ENCODE measurements at places on chromosomes 13 and 19. TPM values are rescaled to one million over a fixed set of nuclear protein-coding genes. Genes with fewer than 3 reads are reported as not detected.
A peak's percentile ranks its signal among the peaks of the same experiment; 100 is the strongest.

Gene VSTM2B
- total RNA-seq = not detected

Gene BCL3
- total RNA-seq = 4.7 TPM

Gene PEG3
- 0.53 TPM for total RNA-seq

Gene SPART
- total RNA-seq = 62.1 TPM

Gene LRRC25
- total RNA-seq = under 0.01 TPM

Gene KCNRG
- total RNA-seq = 4.2 TPM

Gene ZNF850
- 1.6 TPM for total RNA-seq

Gene MBNL2
- total RNA-seq = 12.4 TPM

- no peak for DNase-seq
Observed at GRCh38 chr13:108980237-108980636, 350.8 kb downstream of the MYO16 start.

- DNase-seq = no peak
Observed at GRCh38 chr19:35727053-35727955, 9.5 kb downstream of the KMT2B start.

- DNase-seq = peak; percentile 48
Observed at GRCh38 chr19:17754634-17755442, 3.6 kb downstream of the FCHO1 start.

DNA sequence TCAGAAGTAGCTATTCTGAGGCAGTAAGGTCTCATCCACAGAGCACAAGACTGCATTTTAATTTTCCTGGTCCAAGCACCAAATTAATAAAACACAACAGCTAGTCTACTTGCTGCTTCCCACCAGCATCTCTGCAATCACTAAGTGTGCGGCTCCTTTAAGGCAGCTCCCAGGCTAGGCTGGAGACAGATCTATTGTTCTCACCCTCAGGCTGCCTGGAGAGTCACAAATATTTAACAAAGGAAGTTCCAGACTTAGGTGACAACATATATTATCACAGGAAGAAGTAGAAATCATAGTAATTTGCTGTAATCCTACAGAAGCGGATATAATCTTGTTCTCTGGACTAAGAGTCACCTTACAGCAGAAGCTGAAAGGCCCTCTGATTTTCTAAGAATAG is 2.2 kb upstream of the EID2 start:
- no peak for DNase-seq

DNA sequence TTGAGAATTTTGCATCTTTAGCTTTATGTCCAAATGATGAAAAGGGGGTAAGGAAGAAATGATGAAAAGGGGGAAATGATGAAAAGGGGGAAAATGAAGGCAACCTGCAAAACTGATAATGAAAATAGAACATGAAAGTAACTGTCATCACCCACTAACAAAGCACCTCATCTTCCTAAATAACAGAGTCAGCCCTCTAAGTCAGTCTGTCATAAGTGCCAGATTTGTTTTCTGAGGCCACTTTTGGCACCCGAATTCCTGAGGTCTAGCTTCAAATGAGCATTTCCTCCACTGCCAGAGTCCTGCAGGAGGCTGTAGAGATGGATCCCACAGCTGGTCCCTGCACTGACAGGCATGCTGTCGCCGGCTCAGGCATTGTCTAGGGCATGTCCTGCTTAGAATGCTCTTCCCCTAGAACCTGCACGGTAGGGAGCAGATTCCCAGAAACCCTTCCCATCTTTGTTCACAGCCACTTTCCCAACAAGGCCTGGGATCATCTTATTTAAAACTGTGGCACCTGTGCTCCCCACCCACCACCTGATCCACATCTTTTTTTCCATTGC is 25.3 kb downstream of the RAP2A start:
- DNase-seq = no peak

GRCh38 chr13:110890279-110891165 is 24.3 kb downstream of the ANKRD10 start:
- DNase-seq = no peak

DNA sequence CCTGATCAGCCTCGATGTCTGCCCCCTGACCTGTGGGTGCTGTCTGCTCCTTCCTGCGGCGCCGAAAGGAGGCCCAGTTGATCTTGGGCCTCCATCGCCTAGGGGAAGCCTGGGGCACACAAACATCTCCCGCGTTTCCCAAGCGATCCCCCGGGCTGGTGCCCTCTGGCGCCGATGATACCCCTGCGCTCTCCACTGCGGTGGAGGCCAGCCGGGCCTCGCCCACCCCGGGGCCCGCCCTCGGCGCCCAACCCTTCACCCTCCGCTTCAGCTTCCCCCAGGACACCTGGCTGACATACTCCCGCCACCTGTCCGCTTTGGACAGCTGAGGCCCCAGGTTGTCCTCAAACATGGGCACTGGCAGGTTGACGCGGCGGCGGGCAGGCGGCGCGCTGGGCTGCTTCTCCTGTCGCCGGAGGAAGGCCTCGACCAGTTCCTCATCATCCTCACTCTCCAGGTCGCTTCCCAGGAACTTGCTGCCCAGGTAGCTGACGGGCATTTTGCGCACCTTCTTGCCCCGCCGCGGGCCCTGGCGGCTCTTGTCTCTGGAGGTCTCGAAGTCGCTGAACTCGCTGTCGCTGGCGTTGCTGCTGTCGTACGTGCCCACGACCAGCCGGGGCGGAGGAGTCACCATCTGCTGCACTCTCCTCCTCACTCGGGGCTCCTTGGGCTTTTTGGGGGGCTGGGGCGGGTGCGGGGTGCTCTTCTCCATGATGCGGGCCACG is 1.3 kb downstream of the CCDC8 start:
- no peak for DNase-seq

DNA sequence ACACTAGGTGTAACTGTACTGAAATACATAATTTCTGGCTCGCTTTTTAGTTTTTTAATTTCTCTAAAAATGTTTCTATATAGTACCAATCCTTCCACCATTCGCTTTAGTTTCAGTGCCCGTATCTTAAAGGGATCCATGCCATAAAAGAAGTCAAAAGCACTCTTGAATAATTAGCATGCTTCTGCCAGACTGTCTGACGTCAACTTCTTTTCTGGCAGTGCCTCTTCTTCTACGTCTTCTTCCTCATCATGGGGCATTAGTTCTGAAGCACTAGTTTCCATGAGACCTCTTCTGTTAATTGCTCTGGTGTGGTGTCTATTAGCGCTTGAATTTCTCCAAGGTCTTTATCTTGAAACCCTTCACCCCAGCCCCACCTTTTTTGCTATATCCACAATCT is 93.8 kb upstream of the DOCK9 start:
- no peak for DNase-seq

- no peak for DNase-seq
Observed at GRCh38 chr19:22602631-22603272, 31.4 kb upstream of the ZNF492 start.

DNA sequence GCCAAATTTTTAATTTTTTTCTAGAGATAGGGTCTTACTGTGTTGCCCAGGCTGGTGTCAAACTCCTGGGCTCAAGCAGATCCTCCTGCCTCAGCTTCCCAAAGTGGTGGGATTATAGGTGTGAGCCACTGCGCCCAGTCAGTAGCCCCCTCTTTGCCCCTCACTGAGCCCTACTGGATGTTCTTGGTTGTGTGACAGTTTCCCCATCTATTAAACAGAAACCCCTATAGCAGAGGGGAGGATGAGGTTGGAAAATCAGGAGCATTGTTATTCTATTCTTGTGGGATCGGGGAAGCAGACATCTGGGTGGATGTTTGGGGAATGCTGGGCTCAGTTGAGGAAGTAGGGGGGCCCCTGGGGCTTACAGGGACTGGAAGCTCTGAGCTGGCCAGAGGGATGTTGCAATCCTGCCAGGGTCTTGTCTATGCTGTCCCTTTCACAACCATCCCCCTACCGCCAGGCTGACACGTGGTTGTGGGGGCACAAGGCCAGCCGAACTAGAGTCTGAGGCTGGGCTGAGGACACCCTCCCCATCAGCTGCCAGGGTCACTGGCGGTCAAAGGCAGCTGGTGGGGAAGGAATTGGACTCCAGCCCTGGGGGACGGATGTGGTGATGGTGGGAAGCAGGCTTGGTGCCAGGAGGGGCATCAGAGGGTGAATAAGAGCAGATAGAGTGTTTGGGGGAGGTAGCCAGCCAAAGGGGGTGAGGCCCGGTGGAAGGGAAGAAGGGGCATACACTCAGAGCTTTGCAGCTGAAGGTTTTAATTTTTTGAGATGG is 10.9 kb downstream of the APOC1 start:
- no peak for DNase-seq

DNA sequence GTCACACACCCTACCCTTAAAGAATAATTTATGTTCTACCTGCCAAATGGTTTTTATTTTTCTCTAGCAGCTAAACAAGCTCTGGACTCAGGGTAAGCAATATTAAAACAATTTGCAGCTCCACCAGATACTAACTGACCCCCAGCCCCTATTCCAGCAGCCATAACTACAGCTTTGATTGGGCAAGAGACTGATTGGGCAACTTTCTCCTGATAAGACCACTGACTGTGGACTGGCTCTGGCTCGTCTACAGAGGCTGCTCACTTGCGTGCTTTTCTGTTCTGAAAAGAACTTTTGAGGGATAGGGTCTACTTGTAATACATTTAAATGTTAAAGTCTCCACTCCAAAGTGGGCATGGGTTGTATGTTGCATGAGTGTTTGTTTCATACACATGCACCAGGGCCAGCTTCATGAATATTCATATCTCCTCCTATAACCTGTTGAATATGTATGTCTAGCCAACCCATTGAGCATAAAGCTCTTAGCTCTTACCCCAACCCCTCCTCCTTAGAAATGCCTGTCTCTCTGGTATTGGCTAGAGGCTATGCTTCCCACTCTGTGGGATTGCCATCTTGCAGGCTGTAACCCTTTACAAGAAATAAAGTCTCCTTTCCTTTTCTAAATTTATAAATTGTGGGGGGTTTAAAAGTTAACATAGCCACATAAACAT is 19.9 kb downstream of the OR7A5 start:
- no peak for DNase-seq

DNA sequence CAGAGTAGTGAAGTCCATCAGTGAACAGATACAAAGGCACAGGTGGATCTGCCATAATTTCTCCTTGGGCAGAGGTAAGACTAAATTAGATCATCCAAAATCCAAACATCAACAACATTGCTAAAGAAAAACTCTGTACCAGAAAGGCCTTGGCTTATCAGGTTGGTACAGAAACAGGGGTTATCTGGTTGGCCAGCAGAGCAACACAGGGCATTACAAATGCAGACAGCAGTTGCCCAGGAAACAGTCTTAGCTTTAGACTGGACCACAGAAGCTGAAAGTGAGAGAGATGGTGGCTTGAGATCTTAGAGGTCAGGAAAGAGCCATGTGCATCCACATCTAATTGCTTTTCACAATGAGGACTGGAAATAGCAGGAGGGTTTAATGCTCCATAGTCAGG is 26.6 kb upstream of the DGKH start:
- DNase-seq = no peak

DNA sequence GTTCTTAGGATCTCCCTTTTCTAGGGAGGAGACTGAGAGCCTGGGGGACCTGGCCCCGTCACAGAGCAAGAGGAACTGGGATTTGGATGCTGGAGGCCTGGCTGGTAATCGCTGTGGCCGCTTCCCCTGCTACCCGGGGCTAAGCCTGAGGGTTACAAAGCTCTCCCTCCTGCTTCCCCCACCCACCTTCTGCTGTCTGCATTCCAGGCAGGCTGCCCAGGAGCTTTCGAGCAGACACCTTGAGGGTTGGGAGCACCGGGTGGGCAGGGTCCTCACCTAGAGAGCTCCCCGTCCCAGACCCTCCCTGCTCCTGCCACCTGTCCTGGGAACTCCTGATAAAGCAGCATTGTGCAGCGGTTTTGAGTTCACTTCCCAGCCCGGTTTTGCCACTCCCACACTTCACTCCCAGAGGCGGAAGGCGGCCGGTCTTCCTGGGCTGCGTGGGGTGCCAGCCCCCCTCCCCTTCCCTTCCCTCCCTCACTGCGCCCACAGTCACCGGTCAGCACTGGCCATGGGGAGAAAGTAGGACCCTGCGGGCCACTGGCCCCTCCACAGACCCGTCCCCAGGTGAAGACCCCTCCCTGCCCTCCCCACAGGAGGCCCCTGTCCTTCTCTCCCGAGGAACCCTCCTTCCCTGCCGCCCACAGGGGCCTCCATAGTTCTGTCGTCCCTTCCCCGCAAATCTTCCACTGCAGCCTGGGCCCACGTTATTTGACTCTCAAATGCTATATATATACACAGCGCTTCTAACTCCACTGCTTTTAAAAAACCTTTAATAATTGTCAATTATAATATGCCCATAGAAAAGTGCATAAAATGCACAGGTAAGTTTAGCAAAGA is 8.1 kb downstream of the PAK4 start:
- no peak for DNase-seq
